ENCODE measurements at places on chromosomes 3 and 15. TPM values are rescaled to one million over a fixed set of nuclear protein-coding genes. Genes with fewer than 3 reads are reported as not detected.

DNA sequence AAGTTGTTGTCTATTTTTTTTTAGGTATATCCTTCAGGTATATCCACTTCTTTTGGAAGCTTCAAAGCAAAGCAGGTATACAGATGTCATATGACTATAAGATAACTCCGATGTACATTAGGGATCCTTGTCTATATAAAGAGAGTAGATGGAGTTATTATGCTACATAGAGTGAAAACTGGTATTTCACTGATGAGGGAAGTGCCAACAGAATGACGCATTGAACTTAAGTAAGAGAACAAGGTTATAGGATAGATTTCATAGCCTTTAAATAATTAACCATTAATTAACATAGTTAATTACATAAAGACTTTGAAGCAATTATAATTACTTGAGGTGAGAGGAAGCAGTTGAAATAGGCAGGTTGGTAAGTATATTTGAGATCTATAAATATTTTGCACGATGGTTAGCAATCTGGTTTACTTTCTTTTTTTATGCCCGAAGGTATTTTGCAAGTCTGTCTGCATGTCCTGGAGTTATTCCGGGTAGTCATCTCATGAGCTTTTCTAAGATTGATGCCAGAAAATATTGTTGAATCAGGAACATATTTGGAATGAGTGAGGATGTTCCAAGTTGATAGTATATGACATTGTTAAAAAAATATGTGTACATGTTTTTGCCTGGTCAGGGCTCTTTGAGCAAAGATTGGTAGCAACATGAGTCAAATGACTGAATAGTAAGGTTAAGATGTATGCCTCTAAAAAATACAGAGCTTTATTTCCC, 299.5 kb upstream of the KCNMB2 start:
- DNase-seq = no peak

- DNase-seq = no peak
Observed at GRCh38 chr15:39616731-39617455, 36.0 kb downstream of the THBS1 start.

The CACNA1D gene
- polyA plus RNA-seq = 9.3 TPM

DNA sequence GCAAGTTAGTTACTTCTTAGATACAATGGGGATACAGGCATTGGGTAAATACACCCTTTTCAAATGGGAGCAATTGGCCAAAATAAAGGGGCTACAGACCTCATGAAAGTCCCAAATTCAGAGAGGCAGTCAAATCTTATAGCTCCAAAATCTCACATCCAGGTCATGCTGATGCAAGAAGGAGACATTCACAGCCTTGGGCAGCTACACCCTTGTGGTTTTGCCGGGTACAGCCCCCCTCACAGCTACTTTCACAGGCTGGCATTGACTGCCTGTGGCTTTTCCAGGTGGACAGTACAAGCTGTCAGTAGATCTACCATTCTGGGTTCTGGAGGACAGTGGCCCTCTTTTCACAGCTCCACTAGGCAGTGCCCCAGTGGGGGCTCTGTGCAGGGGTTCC, 17.5 kb upstream of the PLSCR1 start:
- DNase-seq = no peak

The PCOLCE2 gene
- polyA plus RNA-seq = 15.5 TPM

DNA sequence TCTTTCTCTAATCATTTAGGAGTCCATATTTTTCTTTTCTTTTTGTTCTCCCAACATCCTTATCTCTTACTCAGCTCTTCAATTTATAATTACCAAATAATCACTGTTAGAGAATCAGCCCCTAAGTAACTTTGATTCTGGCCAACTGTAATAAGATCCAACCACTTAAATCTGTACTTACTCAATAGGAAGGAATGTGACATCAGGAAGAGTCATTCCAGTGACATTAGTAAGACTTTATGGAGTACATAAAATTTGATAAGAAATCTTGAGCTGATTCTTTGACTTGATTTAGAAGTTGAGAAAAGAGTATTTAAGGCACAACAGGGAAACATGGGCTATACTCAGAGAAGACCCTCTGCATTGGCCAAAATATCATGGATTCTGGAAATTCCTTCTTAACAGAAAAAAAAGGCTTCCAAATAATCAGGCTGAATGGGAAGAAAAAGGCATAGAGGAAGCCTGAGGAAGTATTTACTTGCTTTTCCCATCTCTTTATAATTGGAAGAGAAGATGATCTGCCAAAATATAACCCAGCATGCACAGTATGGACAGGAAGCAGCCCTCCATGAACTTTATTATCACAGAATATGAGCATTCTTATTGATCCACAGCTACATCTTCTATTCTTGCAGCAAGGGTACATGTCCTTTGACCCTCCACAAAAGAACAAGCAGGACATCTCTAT, 289.7 kb upstream of the TPRG1 start:
- DNase-seq = peak; percentile 84

The ZNF80 gene
- not detected for polyA plus RNA-seq

The CMTM8 gene
- polyA plus RNA-seq = 16.6 TPM

DNA sequence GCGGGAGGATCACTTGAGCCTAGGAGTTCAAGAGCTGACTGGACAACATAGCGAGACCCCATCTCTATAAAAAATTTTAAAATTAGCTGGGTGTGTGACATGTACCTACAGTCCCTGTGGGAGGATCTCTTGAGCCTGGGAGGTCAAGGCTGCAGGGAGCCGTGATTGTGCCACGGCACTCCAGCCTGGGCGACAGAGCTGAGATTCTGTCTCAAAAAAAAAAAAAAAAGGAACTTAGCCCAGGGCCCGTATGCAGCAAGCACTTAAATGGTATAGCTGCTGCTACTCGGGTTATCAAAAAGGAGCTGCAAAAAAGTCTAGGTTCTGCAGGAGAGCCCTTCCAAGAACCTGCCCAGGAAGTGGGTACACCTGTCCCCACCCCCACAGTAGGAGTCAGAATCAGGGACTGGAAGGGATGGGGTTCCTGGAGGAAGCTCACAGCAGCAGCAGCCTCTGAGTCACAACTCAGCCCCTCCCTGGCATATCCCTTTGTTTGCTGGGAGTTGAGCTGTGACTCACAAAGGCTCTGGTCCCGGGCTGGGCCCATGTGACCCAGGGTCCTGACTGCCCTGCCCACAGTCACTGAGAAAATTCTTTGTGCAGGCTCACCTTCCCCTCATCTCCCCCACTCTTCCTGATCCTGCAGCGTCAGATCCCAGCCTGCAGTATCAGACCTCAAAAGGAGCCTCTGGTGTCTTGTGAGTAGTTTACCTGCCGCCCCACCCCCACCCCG, at the start of gene SPATA12:
SPATA12 (plus strand) TSS at position 576 of the 733 bp plus-strand sequence. CDS start 13,031 bp downstream, outside the sequence.
- DNase-seq = no peak

The GOLIM4 gene
- polyA plus RNA-seq = 22.2 TPM

The SMCO1 gene
- not detected for polyA plus RNA-seq

DNA sequence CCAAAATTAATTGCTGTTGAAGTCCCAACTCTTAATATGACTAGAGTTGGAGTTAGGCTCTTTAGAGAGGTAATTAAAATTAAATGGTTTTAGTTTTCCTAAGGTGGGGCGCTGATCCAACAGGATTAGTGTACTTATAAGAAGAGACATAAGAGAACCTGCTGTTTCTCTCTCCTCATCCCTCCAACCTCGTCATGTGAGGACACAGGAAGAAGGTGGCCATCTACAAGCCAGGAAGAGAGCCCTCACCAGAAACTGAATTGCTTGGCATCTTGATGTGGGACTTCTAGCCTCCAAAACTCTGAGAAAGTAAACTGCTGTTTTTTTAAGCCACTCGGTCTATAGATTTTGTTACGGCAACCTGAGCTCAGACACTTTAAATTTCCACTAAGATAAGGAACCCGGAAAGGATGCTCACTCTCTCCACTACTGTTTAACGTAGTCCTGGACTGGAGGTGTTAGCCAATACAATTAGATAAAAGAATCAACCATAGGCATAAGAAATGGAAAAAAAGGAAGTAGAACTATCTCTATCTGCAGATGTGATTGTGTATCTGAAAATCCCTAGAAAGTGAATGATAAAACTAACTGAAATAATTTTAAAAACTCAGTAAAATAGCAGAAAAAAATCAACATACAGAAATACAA, 26.8 kb downstream of the DCBLD2 start:
- no peak for DNase-seq

The ATP13A4 gene
- polyA plus RNA-seq = 57.3 TPM

The IGSF10 gene
- 6.8 TPM for polyA plus RNA-seq

DNA sequence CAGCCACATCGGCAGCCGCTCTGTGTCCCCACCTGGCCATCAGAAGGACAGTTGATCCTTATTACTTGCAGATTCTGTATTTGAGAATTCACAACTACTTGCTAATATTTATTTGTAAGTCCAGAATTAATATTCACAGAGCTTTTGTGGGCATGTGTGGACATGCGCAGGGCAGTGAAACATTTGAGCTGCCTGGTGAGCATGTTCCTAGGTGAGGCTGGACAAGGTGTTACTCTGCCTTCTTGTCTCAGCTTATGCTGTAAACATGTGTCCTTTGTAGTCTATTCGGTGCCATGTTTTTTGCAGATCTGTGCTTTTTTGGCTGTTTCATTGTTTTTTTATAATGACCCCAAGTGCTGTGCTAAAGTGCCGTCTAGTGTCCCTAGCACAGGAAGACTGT, 15.6 kb downstream of the FAH start:
- DNase-seq = no peak

GRCh38 chr3:97988784-97989568, 16.7 kb upstream of the RIOX2 start:
- DNase-seq = no peak

The ZBBX gene
- 11.3 TPM for polyA plus RNA-seq

DNA sequence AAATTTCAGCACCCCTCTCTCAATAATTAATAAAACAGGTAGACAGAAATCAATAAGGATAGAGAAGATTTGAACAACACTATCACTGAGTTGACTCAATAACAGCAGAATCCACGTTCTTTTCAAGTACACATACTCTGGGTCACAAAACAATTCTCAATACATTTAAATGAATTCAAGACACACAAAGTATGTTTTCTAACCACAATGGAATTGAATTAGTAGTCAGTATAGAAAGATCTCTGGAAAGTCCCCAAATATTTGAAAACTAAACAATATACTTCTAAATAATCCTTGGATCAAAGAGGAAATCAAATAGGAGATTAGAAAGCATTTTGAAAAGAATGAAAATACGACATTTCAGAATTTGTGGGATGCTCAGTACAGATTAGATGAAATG, 40.0 kb downstream of the TKT start:
- DNase-seq = no peak

The CCDC80 gene
- 19.0 TPM for polyA plus RNA-seq

- no peak for DNase-seq
Observed at GRCh38 chr15:84987949-84988624, 6.4 kb downstream of the PDE8A start.

GRCh38 chr3:24545887-24546286, 51.2 kb upstream of the THRB start:
- DNase-seq = peak; percentile 96

GRCh38 chr3:127667119-127667681, 5.6 kb upstream of the ABTB1 start:
- no peak for DNase-seq

The BCL2A1 gene
- 61.9 TPM for polyA plus RNA-seq

The GHSR gene
- polyA plus RNA-seq = not detected

DNA sequence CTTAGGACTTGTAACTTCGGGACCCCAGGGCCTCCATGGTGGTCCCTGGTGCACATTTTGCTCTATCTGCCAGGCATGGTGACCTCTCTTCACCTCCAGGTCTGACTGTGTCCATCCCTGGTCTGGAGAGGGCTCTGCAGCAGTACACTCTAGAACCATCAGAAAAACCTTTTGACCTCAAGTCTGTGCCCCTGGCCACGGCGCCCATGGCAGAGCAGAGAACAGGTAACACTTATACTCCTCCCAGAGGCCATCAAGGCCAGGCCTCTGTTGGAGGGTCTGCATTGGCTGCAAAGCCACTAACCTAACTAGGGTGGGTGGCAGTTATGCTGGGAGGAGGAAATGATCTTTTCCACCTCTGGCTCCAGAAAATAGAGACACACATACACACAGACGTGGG, 10.3 kb upstream of the HMCES start:
- no peak for DNase-seq

DNA sequence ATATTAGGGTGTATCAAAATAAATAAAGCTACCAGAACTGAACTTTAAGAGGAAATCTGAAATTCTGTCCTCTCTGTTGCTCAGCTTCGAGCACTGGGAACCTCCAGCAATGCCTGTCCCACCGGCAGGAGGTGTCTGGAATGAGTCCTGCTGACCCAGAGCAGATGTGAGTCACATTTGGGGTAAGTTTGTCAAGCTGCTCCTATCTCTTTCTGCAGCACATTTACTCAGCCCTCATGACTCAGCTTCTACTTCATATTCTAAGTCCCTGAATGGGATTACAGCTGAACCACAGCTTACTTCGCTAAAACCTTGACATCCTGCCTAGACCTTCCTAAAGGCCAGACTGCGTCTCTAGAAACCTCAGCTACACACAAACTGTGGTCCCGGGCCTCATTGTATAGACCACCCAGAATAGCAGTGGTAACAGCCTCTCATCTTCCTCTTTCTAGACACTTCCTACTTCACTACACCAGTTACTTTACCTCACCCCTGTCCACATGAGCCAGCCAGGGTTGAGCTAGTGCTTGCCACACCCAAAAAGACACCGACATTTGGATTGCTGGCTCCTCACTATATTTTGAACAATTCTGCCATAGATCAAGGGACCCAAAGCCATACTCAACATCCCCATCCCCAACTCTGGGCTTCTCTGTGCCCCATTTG, 109.6 kb upstream of the TMCO5A start:
- no peak for DNase-seq

DNA sequence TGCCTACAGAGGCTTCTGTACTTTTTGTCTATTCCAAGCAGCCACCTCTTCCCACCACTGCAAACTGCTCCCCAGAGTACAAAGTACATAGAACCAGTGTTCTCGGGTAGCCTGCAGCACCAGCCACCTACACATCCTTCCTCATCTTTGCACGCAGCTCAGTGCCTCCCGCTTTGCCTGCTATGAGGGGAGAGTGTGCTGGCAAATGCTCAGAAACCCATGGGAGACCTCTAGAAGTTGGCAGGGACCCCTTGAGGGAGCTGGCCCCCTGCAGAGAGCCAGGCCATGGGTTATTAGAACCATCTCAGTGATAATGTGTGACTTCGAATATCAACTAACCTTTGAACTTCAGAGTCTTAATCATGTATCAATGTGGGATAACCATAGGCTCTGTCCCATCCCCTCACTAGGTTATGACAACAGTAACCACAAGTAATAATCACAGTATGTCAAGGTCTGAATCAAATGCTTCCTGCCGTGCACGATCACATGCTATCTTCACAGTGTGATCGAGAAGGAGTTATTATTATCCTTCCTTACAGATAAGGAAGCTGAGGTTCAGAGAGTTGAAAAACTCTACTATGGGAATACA, 22.8 kb upstream of the SMAD3 start:
- no peak for DNase-seq

The C3orf70 gene
- polyA plus RNA-seq = 0.67 TPM

The NEIL1 gene
- 36.4 TPM for polyA plus RNA-seq

- DNase-seq = no peak
Observed at GRCh38 chr3:50238549-50239026, 2.6 kb downstream of the GNAI2 start.

GRCh38 chr3:114829783-114830182, 317.3 kb downstream of the ZBTB20 start:
- no peak for DNase-seq

- DNase-seq = peak; percentile 57
Observed at GRCh38 chr3:15860014-15860934, 62.5 kb upstream of the ANKRD28 start.
